ENCODE measurements at places on chromosomes 6 and 20.

DNA sequence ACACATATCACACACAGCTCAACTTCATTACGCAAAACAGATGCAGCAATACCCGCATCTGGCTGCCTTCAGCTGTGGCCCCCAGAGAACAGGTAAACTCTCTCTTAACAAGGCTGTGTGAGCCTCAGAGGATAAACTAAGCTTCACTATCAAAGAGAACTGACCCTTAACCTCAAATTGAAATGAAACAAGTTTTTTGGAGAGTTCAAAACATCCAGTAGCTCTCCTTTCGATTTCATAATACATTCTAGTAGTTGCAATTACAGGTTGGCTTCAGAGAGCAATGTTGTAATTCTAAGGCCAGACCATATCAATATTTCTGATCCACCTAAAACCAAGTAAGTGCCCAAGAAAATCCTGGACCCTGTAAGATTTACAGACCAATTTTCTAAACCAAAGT lies 113.5 kb downstream of the FAXC start:
- DNase-seq: no peak

DNA sequence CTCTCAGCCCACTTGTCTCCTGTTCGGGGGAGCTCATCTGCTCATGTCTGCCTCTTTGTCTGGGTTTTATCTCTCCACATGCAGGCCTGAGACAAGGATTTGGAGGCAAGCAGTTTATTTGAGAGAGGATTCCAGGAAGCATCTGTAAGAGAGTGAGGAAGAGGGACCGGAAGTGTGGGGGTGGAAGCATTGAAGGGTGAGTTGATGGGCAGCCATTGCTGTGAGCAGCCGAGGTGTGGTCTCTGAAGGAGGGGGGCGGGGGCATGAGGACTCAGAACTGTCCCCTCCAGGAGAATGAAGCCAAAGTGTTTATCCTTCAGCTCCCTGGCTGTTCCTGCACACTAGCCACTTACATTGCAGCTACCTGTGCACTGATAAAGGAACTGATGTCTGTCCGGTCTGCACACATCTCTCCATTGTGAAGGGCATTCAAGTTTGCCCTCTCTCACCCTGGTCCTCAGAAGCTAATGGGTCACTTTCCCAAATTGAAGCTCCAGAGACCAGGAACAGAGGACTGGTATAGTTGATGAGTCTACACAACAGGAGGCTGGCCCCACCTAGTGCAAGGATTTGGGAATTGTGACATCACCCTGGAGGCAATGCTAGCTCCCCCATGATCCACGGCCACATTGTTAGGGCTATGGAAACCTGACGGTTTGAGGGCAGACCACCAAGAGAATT lies 100.5 kb upstream of the FOXA2 start:
- DNase-seq: no peak

DNA sequence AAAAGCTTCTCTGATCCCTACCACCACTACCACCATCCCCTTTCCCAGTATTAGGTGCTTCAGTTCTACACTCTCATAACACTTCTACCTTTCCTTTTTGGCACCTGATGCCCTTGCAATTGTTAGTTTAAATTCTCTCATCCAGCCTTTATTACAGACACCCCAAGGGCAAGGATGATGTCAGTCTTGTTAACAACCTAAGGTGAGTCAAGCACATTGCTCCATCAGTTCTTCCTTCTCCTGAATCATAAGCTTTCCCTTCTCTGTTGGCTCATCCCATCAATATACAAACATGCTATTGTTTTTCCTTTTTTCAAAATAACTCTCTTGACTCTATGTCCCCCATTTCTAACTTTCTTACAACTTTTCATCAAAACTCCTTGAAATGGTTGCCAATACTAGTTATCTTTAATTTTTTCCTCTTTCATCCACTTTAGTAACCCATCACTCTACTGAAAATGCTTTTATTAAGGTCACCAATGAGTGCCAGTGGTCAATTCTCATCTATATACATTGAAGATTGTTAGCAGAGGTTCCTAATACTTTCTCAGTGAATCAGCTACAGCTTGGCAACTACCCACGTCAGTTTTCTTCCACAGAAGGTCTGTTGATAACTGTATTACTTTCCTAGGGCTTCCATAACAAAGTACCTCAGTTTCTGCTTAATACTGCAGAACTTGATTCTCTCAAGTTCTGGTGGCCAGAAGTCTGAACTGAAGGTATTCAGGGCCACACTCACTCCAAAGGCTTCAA lies 97.1 kb upstream of the FLRT3 start:
- DNase-seq: no peak

DNA sequence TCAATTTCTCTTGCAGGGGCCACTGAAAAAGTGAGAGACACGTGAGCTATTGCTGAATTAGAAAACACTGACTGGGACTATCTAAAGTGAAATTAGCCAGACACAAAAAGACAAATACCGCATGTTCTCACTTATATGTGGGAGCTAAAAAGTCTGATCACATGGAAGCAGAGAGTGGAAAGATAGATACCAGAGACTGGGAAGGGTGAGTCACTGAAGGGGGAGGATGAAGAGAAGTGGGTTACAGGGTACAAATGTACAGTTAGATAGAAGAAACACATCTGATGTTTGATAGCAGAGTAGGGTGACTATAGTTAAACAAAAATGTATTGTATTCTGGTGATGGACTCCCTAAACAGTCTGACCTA lies 13.4 kb downstream of the CST3 start:
- no peak for DNase-seq

- no peak for DNase-seq
These were observed 92.6 kb downstream of the COL19A1 start for GRCh38 chr6:69958978-69959377.

- DNase-seq: no peak
These were observed 49.0 kb downstream of the RREB1 start for GRCh38 chr6:7156643-7157278.

- no peak for DNase-seq
These were observed 58.9 kb upstream of the SAMD5 start for GRCh38 chr6:147449405-147450161.

GRCh38 chr20:64158346-64159285 lies 5.6 kb upstream of the MYT1 start:
- DNase-seq: no peak

DNA sequence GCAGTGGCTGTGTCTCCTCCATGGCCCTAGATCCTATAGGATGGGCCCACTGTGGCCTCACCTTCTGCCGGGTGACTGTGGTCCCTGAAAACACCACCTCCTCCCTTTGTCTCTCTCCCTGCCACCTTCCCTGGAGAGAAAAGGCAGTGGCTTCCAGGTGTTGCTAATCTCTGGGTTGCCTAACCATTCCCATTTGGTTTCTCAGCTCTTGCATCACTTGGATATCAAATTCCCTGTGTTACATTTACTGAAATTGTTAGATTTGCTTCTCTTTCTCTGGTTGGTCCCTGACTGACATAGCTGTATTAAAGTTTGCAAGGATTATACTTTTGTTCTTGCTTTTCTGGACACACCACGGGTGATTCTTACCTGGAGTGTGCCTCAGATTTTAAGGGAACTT lies 9.3 kb upstream of the ZFP64 start:
- DNase-seq: no peak

GRCh38 chr20:43658069-43658722 lies 8.7 kb upstream of the MYBL2 start:
- peak; percentile 43 for DNase-seq

DNA sequence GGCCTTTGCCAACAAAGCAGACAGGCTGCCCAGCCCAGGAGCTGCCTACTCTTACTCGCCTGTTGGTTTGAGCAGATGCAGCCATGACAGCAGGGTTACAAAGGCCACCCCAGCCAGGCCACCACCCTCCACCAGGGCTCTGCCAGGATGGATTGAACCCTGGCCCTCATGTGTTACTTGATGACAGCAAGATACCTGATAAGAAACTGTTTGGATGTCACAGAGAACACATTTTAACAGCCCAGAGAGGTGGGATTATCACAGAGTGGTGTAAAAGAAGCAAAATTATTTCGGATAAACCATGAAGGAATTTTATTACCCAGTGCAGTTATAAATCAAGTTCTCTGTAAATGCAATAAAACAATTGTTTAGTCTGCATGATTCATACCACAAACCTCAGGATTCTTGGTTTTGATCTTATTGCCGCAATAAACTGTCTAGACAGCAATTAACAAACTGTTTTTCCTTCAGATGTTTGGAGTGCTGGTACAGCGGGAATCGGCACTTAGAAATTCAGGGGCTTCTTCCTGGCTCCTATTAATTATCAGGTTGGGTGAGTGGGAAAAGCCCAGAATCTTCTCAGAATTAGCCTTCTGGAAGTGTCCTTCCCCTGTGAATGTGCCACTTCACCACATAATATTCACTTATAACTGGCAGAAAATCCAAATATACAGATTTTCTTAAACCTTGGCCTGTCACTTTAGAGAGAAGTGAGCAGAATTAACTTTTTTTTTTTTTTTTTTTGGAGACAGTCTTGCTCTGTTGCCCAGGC lies 58.0 kb upstream of the SALL4 start:
- peak; percentile 17 for DNase-seq

DNA sequence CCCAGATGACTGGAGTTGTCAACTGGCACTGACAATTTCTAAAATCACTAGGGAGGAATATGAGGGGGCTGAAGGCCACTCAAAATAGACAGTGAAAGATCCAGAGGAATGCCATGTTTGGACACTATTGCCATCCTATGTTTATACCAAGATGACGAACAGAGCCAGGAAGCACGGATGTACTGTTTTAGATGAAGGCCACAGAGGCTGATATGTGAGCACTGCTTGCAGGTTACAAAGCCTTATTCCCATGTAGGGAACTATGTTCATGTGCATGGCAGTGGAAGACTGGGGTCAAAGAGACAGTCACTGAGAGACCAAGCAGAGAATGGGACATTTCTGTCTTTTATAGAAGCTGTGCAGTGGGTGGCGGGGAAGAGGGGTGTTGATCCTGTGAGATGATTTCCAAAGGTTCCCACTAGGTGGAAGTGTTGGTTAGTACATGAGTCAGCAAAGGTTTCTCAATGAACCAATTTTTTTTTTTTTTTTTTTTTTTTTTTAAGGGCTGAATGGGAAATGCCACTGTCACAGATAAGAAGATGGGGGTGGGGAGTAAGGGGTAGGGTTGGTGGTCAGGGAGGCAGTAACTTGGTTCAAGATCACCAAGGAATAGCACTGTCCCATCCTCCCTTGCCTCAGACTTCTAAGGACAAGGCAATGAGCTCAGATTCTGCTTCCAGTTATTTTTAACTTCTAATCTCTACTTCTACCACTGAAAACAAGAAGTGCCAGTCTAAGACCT lies 46.7 kb upstream of the MOCS1 start:
- DNase-seq: peak; percentile 18

- no peak for DNase-seq
These were observed 8.8 kb upstream of the SRSF6 start for GRCh38 chr20:43448748-43449535.

DNA sequence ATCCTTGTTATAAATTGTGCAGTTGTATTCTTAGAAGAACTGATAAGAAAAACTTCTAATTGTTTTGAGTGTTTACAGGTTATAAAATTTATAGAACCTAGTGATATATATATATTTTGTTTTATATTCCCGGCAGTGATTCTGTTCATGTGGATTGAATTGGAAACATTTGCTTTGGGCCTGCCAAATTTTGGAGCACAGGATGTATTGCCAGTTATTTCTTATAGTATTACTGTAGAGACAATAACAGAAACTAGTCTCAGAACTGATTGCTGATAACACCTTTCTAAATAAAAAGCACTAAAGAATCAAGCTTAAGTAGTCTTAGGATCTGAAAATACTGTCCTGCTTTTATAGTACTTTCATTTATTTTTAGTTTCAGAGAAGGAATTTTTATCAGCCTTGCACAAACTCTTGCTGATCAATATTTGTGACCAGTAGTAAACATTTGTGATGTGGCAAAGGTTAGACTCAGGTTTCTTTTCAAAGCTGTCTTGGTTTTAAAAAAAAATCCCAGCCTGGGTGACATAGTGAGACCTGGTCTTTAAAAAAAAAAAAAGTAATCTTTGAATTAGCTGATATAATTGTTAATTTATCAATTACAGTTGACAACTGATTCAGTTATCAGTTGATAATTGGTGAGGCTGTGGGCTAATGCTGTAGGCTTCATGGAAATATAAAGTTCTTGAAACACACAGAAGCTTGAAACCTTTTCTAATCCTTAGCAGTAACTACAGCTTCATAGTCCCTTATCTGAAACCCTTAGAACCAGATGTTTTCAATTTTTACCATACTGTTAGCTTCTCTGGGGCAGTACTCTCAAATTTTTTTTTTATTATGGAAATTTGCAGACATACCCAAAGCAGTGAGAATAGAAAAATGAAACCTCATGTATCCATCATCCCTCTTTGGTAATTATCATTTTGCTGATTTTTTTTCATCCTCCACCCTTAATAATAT lies 42.4 kb downstream of the RNGTT start:
- no peak for DNase-seq

DNA sequence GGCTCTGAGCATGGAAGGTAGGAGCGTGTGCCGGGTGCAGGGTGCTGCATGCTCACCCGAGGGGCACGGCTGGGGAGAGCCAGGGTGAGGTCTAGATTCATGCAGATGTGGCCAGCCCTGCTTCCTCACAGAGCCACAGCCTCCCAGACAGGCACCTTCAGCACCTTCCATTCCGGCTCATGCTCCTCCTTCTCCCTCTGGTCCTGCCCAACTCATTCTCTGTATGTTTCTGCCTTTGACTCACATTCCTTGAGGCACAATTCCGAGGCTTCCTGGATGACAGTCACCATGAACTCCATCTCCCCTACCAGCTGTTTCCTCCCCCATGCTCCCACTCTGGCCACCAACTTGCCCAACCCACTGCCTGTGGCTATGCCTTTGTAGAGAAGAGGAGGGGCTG lies 35.4 kb downstream of the DACT2 start:
- no peak for DNase-seq

GRCh38 chr6:1068905-1069304 lies 243.0 kb upstream of the FOXQ1 start:
- no peak for DNase-seq

- no peak for DNase-seq
These were observed 205.2 kb upstream of the CEP162 start for GRCh38 chr6:84432619-84433018.

- DNase-seq: no peak
These were observed 3.9 kb downstream of the ZMYND8 start for GRCh38 chr20:47352332-47353238.

DNA sequence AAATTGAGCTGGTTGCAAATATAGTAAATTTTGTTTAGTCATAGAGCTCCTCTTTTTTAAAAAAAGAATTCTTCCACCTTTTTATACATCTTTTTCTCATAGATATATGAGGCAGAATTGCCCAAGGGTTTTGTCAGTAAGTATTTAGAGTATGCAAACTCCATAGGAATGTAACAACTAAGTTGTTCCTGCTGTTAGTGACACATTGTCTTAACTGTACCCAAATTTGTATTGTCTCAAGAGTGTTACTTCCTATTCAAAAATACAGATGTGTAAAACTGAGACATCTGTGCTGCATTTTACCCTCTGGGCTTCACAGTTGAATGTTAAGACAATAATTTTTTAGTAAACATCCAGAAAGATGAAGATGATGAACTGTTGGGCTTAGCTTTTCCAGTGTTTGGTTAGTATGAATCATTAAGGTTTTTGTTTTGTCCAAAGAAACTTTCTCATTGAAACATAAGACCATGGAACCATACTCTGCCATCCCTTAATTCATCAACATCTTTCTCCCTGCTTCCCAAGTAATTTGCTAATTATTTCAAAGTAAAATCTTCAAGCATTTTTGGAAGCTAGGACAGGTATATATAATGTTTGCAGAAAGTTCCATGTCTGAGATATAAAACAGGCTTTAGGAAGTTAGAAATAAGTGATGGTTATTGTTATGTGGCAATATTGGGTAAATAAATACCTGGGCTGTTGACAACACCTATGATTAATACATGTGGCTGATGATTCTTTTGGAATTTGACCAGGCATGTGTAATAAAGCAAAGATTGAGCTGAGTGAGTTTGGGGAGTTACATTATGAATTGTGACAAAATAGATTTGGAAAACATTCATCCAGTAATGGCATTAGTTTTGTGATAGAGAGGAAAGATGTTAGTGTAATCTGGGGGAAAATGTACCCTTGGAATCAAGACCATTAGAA lies 11.2 kb downstream of the OGFRL1 start:
- DNase-seq: no peak
